Stimulated activated CD8-positive, alpha-beta memory T cell treated with anti-CD3 and anti-CD28 coated beads, Interleukin-15, amount 100 ng/mL, for 4 hours (primary cell): ENCODE measurements at places on chromosomes 6 and 20.
A peak's percentile ranks its signal among the peaks of the same experiment; 100 is the strongest.

- DNase-seq: no peak
These were observed 28.5 kb downstream of the BACH2 start for GRCh38 chr6:90268178-90268577.

DNA sequence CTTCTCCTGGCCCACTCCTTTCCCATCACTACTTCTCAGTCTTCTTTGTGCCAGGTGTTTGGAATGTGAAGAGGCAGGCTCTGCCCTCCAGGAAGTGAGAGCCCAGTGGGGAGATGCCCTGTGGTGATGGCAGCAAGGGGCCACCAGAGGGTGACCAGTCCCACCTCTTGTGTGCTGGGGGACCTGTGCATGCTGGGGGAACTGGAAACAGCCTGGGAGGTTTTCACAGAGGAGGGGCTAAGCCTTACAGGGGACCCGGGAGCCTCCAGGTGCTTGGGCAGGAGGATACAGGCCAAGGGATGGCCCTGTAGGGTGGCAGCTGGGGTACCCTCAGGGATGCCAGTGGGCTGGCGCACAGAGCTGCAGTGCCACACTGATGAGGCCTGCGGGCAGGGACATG, 72.3 kb downstream of the RAMACL start:
- DNase-seq: no peak

GRCh38 chr6:72703093-72703492, 81.2 kb downstream of the KCNQ5 start:
- DNase-seq: no peak

- no peak for DNase-seq
These were observed 167.5 kb upstream of the PMEPA1 start for GRCh38 chr20:57877131-57877824.

DNA sequence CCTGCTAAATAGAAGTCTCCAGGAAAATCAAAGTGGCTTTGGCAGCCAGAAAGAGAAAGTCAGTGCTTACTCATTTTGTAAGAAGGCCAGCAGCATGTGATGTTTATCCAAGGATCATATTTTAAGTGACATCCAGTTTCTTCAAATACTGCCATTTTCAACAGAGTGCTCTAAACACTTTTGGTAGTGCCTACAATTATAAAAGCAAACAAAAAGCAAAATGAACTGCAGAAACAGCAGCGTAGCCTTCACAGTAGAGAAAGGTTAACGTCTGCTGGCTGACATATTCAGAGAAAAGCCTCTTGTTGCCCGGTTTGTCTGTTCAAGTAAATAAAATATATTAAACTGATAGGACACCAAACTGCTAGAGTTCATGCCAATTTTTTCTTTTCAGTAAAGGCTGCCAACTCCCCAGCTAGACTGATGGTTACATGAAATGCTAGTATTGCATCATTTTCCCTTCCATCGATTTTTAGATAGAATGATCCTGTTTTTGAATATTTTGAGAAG, 705.7 kb upstream of the SLC35B3 start:
- DNase-seq: no peak

DNA sequence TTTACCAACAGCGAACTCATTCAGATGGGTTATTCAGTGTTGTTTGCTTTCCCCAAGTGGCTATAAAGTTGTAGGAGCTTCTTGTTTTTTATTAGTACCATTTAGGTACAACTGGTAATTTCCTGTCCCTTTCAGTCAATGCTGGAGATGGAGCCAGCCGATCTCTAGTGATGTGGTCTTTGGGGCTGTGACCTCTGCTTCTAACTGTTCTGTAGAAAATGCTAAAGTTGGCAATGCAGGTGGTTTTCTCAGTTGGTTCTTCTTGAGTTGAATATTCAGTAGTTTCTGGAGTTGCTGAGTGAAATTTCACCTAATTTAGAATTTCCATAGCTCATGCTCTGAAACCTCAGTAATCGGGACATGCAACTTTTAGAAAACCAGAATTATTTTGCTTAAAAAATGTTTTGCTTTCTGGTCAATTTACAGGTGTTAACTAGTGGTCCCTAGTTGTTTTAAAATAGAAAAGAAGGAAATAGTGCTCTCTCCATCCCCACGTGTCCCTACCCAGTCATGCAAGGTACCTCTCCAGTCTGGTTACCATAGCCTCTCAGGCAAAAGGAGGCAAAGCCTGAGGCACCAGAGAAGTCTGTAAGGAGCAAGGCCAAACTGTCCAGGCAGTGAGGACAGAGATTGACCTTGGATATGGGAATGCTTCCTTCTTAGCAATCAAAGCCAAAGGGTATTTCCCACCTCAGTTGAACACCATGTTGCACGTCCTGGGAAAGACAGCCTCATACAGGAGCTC, 27.3 kb upstream of the GABRR1 start:
- DNase-seq: no peak

GRCh38 chr6:164266851-164267250, 852.3 kb downstream of the QKI start:
- DNase-seq: no peak

DNA sequence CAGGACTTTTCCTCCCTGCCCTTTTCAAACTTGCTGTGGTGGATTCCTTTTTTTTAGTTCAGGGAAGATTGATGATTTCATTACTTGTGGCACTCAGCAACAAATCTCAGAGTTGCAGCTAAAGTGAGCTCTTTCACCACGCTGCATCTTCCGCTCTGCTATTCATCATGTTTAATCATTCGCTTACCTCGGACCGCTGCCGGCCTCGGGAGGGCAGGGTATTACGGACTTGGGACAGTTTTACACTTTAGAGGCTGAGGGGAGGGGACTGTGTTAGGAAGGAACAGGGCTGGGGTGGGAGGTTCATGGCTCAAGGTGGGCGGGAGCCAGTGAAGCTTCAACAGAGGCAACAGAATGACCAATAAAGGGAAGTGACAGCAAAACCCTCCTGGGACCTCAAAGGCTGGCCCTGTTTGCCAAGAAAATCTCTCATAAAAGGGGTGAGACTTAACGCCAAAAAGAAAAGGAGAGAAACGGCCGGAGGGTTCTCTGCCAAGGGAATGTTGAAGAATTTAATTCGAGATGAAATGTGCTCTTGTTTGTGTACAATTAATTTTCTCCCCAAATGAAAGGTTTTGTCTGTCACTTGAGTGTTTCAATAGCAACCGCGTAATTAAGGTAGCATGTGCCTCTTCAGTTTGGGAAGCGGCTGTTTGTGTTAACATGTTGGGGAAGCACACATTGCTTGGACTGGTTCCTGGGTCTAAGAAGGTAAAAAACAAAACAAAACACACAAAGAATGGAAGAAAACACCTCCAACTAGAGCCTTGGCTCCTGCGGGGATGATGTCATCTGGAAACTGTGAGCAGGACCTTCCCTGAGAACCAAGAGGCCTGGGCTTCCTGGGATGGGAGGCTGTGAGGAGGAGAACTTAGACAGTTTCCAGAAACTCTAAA, 72.5 kb upstream of the SULF2 start:
- DNase-seq: no peak

GRCh38 chr6:108127056-108127455, 38.8 kb upstream of the NR2E1 start:
- DNase-seq: no peak

DNA sequence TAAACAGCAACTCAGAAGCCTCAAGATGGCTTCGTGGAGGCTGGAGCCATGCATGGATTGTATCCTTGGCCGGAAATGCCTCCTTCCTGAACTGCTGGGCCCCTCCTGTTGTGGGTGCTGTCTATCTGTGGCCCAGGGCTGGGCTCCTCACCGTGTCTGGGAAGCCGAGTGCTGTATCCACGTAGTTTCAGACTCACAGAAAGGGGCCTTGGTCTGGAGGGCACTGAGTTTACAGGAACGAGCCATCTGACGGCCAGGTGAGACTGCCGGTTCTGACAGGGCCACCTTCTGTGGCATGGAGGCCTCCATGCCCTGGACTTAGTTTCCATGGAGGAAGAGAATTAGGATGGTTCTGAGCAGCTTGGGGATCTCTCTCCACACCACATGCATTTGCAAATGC, 142.2 kb downstream of the ERMARD start:
- DNase-seq: no peak

DNA sequence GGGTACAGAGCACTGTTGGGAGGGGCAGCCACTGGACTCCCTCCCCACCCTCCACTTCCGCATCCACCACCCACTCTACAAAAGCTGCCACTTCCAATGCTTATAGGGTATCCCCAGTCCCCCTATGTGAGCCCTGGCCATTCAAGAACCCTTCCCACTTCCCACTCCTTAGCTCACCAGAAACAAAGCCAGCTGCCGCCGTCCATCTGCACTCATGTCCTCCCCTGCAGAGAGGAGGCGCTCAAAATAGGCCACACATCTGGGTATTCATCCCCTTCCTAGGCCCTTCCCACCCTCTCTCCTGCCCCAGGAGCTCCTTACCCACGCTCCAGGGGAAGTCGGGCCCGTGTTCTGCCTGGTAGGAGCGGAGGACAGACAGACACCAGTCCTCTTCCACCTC, 6.5 kb upstream of the LY6G5C start:
- no peak for DNase-seq

DNA sequence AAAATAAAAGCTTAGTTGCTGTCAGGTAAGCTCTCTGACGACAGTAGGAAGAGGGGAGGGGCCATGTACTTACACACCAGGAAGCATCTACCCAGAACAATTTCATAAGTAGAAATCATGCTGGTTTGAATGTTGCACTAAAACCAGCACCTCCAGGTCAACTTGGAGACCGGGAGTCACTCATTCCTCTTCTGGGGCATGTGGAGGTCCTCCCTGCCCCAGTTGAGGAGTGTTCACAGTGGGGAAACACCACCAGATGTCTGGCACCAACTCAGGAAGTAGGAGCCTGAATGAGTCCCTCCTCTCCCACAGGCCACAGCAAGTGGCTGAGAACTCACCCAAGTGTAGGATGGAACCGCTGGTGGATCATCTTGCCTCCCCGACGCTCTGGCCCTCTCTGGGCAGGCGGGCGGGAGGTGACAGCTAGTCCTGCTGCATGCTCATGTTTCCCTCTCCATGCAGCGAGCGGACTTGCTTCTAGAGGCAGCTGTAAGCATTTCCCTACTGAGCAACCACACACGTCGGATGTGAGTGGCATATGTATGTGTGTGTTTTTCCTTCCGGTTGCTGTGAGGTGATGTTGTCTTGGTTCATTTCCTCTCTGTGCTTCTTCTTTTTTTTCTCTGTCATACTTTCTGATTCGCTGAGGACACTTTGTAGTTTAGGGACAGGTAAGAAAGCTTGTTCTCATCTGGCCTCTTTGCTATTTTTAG, 149.5 kb upstream of the NEDD9 start:
- DNase-seq: peak; percentile 57

GRCh38 chr6:152669895-152670294, 27.8 kb upstream of the MYCT1 start:
- DNase-seq: no peak

DNA sequence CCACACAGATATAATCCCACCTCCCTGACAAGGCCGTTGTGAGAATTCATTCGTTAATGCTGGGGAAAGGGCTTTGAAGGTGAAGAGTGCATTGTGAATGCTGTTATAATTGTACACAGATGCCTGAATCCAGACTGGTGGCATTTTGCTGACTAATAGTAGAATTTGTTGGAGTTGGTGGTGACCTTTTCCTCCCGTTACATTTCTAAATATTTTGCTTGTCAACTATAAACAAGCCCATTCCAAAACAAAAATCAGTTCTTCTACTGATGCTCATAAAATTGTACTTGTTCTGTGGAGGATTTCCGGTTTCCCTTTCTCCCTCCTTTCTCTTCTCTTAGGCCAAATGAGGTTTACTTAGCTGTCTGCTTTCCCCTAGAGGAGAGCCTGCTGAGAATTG, 253.1 kb upstream of the SUPT3H start:
- no peak for DNase-seq

DNA sequence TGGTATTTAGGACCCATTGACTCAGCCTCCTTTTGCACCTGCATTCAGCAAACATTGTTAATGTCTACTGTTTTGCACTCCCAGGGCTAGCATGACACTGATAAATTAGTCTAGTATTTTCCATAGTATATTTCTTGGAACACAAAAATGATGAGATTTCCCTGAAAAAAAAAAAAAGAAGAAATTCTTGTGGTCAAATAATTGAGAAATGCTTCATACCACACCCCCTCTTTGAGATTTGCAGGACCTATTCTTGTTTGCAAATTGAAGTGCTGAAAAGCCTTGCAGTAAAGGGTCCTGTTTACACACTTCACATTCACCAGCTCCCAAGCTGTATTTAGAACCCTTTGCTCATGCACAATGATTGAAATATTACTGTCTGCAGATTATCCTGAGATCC, 36.3 kb upstream of the CLIC5 start:
- no peak for DNase-seq

DNA sequence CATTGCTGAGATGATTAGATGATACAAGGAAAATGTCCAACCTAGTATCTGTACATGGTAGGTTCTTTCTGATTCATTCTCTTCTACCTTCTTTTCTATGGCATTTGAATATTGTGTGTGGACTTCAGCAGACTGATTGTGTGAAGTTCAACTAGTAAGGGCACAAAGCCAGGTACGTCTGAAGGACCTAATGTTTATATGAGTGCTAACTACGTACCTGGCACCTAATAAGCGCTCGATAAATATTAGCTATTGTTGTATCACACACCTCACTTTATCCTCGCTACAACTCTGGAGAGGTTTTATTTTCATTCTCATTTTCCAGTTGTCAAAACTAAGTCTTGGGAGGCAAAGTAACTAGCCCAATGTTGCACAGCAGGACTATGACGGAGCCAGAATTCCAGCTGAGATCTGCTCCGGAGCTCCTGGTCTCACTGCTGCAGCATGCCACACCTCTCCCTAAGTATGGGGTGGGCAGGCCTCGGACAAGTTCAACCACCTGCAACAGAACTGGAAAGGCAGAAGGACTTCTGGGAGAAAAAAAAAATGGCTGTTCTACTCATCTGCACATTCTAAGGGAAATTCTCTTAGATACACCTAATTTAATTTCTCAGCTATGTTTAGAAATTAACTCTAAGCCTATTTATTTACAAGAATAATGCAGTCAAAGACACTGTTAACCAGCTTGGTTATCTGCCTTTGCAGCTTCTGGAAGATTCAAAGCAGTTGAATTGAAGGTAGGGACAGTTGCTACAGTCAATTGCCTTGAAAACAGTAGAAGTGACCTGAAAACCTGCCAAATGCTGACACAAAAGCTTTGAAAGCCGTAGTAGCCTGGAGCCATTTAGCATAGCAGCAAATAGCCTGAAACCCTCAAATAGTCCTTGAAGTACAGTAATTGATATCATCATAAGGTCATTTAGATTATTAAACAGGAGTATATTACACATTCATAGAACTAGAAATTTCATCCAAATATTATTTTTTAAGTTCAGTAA, 165.0 kb downstream of the PDE7B start:
- DNase-seq: no peak

- DNase-seq: no peak
These were observed 7.2 kb downstream of the NHSL1 start for GRCh38 chr6:138492113-138492512.
